Tibial nerve (tissue), 4 donors: ENCODE measurements at places on chromosomes 4 and X.

GRCh38 chr4:21973850-21974249 lies 25.3 kb upstream of the KCNIP4 start:
- no peak overlapping the region for H3K27ac ChIP-seq
- no peaks in the 10 kb centered on the region for H3K36me3 ChIP-seq
- H3K4me1 ChIP-seq: no peaks in the 10 kb centered on the region
- DNase-seq: no peak
- H3K27me3 ChIP-seq: no peaks in the 10 kb centered on the region
- no peak overlapping the region for H3K4me3 ChIP-seq

DNA sequence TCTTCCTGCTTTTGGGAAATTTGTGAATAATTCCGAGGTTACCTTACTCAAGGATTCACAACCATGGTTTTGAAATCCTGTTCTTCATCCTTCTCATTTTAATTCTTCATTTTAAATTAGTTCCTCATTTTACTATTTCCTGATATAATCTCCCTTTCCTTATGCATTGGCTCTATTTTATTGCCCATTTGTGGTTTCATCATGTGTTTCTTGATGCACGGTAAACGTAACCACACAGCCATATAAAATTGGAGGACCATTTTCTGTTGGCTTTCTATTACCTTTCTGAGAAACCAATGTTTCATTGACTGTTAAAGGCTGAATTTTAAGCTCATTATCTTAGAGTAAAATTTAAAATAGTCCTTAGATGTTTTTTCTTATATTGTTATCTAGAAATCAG lies 100.3 kb upstream of the NDST4 start:
- H3K4me1 ChIP-seq: no peaks in the 10 kb centered on the region
- no peak overlapping the region for H3K27ac ChIP-seq
- no peak overlapping the region for H3K4me3 ChIP-seq
- no peaks in the 10 kb centered on the region for H3K27me3 ChIP-seq

DNA sequence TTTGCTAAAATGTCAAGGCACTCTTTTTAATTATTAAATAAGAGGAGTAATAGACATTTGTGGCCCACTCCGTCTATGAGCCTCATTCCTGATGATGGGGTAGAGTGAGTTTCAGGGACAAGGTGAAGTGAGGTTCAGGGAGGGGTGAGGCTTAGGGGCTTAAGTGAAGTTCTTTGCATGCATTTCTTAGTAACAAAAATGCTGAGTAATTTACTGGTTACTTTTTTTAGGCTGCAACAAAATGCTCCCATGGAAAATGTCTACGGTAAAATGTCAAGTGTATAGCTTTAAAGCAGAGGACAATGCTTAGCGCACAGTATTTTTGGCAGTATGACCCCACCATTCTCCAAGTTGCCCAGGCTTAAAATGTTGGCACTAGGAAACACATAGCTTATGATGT lies 2.0 kb upstream of the USO1 start:
- H3K4me1 ChIP-seq: peaks cover 18% of the 10 kb centered on the region
- DNase-seq: no peak
- peaks cover 3% of the 10 kb centered on the region for H3K36me3 ChIP-seq
- no peak overlapping the region for H3K4me3 ChIP-seq
- H3K27me3 ChIP-seq: no peaks in the 10 kb centered on the region

DNA sequence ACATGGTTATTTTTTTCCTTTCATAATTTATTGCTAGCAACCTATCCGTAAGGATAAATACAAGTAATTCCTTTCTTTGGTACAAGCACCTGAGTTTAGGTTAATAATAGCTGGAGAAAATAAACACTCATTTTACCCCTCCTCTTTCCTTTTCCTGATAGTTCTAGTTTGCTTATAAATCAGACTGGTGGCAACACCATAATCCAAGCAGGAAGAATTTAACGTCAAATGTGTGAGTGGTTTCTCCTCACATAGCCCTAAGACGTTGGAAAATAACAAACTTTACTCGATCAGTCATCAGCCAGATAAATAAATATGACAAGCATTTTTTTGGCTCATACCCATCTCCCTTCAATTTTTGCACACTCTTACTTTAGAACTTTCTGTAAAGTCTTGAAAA lies 190.3 kb upstream of the FAM241A start:
- no peak overlapping the region for H3K4me3 ChIP-seq
- no peak overlapping the region for H3K27ac ChIP-seq
- H3K4me1 ChIP-seq: no peaks in the 10 kb centered on the region
- H3K27me3 ChIP-seq: no peaks in the 10 kb centered on the region
- no peaks in the 10 kb centered on the region for H3K36me3 ChIP-seq

GRCh38 chr4:101040776-101041175 lies 306.6 kb downstream of the PPP3CA start:
- H3K27me3 ChIP-seq: no peaks in the 10 kb centered on the region
- no peaks in the 10 kb centered on the region for H3K36me3 ChIP-seq
- no peak overlapping the region for H3K27ac ChIP-seq
- no peak for DNase-seq

DNA sequence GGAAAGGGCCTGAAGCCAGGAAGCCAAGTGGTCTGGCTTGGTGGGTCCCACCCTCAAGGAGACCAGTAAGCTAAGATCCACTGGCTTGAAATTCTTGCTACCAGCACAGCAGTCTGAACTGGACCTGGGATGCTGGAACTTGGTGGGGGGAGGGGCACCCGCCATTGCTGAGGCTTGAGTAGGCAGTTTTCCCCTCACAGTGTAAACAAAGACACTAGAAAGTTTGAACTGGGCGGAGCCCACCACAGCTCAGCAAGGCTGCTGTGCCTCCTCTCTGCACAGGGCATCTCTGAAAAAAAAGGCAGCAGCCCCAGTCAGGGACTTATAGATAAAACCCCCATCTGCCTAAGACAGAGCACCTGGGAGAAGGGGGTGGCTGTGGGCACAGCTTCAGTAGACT lies 63.1 kb downstream of the AFM start:
- no peaks in the 10 kb centered on the region for H3K4me1 ChIP-seq
- no peaks in the 10 kb centered on the region for H3K36me3 ChIP-seq
- no peaks in the 10 kb centered on the region for H3K27me3 ChIP-seq
- no peak for DNase-seq
- no peak overlapping the region for H3K27ac ChIP-seq

DNA sequence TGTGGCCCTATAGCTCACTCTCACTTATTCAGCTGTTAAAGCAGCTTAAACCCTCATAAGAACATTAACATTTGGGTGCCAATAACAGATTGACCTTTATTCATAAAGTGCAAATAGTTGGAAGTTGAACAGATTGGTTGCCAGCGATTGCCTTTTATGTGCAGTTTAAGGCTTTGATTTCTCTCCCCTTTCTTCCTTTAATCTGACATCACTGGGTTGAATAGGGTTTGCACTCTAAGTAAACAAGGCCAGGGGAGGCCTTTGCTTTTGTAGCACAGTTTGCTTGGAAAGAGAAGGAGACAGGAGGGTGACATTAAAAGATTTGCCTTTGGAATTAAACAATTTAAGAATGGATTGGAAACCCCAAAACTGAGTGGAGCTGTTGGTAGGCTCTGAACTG lies 114.3 kb downstream of the NKX6-1 start:
- no peaks in the 10 kb centered on the region for H3K36me3 ChIP-seq
- DNase-seq: no peak
- no peak overlapping the region for H3K4me3 ChIP-seq
- no peak overlapping the region for H3K27ac ChIP-seq
- no peaks in the 10 kb centered on the region for H3K27me3 ChIP-seq

GRCh38 chrX:130577431-130577830 lies 175.6 kb downstream of the RBMX2 start:
- H3K4me3 ChIP-seq: no peak overlapping the region
- H3K27me3 ChIP-seq: peaks cover 4% of the 10 kb centered on the region
- no peak for DNase-seq
- H3K36me3 ChIP-seq: no peaks in the 10 kb centered on the region
- H3K4me1 ChIP-seq: no peaks in the 10 kb centered on the region

DNA sequence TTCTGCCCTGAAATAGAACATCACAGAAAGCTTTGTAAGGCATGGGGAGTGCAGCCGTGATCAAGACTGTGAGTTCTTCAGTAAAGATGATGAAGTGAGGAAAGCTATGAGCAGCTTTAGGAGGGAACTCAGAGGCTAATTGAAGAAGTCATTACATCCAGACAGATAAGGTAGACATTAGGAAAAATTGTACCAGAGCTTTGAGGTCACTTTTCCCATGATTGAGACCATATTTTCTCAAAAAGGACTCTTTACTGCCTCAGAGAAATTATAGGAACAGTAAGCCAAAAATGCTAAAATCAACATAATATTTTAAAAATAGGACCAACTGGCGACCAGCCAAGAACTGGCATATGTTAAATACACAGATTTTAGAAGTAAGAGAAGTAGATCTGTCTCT lies 11.2 kb downstream of the CHST7 start:
- no peaks in the 10 kb centered on the region for H3K27me3 ChIP-seq
- no peak overlapping the region for H3K27ac ChIP-seq
- H3K36me3 ChIP-seq: no peaks in the 10 kb centered on the region
- no peak for DNase-seq

- H3K4me1 ChIP-seq: no peaks in the 10 kb centered on the region
- H3K27me3 ChIP-seq: no peaks in the 10 kb centered on the region
- DNase-seq: no peak
These were observed 6.5 kb downstream of the PNMA6E start for GRCh38 chrX:153394612-153395011.

DNA sequence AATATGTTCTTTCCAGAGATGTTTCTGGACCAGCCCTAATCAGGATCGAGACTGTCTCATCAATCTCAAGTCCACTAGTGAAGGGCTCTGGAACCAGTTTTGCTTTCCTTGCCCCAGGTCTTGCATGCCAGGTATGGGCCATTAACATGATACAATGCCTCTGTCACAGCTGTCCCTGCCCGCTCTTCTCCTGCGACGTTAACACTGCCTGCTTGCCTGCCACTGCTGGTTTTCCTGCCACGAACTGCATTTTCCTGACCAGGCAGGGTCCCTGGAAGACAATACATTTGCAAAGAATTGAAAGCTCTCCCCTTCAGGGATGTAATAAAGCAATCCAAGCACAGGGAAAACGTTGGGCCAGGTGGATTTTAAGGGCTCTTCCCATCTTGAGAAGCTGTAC lies 200.3 kb downstream of the MID1 start:
- no peaks in the 10 kb centered on the region for H3K4me1 ChIP-seq
- no peak overlapping the region for H3K27ac ChIP-seq
- no peaks in the 10 kb centered on the region for H3K27me3 ChIP-seq
- no peak overlapping the region for H3K4me3 ChIP-seq

GRCh38 chr4:145613566-145614232 lies 5.5 kb upstream of the MMAA start:
- no peaks in the 10 kb centered on the region for H3K4me1 ChIP-seq
- H3K27me3 ChIP-seq: no peaks in the 10 kb centered on the region

DNA sequence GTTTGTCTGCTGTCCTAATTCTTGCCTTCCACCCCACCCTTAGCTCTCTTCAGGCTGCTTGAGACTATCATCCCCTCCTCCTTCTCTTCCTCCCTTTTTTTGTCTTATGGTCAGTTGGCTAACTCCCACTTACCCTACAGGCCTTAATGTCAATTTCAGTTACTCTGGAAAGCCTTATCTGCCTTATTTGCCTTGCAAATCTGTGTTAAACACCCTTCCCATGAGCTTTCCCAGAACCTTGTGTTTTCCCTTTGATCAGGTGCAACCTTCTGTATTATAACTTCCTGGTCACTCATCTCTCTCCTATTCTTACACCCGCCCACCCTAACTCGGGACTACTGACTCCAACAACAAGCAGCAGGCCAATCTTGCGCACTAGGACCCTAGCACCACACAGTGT lies 74.8 kb downstream of the COX18 start:
- no peak for DNase-seq
- no peaks in the 10 kb centered on the region for H3K36me3 ChIP-seq
- H3K27me3 ChIP-seq: no peaks in the 10 kb centered on the region
- no peak overlapping the region for H3K4me3 ChIP-seq

- H3K27ac ChIP-seq: no peak overlapping the region
- no peaks in the 10 kb centered on the region for H3K4me1 ChIP-seq
- no peaks in the 10 kb centered on the region for H3K36me3 ChIP-seq
- H3K27me3 ChIP-seq: no peaks in the 10 kb centered on the region
These were observed 40.9 kb upstream of the NKRF start for GRCh38 chrX:119647089-119647488.

- DNase-seq: no peak
- H3K4me3 ChIP-seq: no peak overlapping the region
- H3K27me3 ChIP-seq: no peaks in the 10 kb centered on the region
- no peaks in the 10 kb centered on the region for H3K36me3 ChIP-seq
- H3K27ac ChIP-seq: no peak overlapping the region
- no peaks in the 10 kb centered on the region for H3K4me1 ChIP-seq
These were observed 113.0 kb upstream of the AADAT start for GRCh38 chr4:170202721-170203120.
